ENCODE measurements at places on chromosomes 12 and 14.

GRCh38 chr12:52141306-52141705 lies 50.5 kb downstream of the KRT80 start:
- no peak for DNase-seq

GRCh38 chr12:47812797-47813510 lies 6.7 kb downstream of the HDAC7 start:
- peak; percentile 95 for DNase-seq

GRCh38 chr14:85057221-85057620 lies 472.7 kb upstream of the FLRT2 start:
- DNase-seq, result no peak

DNA sequence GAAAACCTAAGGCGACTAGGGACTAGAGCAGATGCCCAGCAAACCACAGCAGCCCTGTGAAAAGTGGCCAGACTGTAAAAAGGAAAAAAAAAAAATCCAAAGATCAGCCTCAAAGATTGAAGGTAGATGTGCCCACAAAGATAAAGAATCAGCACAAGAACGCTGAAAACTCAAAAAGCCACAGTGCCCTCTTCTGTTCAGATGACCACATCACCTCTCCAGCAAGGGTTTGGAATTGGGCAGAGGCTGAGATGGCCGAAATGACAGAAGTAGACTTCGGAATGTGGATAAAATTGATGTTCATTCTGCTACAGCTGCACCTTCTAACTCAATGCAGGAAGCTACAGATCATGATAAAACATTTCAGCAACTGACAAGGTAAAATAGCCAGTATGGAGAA lies 154.4 kb downstream of the GPHN start:
- no peak for DNase-seq

- DNase-seq, result no peak
Measured at GRCh38 chr14:76657846-76658245, 103.4 kb upstream of the VASH1 start.

DNA sequence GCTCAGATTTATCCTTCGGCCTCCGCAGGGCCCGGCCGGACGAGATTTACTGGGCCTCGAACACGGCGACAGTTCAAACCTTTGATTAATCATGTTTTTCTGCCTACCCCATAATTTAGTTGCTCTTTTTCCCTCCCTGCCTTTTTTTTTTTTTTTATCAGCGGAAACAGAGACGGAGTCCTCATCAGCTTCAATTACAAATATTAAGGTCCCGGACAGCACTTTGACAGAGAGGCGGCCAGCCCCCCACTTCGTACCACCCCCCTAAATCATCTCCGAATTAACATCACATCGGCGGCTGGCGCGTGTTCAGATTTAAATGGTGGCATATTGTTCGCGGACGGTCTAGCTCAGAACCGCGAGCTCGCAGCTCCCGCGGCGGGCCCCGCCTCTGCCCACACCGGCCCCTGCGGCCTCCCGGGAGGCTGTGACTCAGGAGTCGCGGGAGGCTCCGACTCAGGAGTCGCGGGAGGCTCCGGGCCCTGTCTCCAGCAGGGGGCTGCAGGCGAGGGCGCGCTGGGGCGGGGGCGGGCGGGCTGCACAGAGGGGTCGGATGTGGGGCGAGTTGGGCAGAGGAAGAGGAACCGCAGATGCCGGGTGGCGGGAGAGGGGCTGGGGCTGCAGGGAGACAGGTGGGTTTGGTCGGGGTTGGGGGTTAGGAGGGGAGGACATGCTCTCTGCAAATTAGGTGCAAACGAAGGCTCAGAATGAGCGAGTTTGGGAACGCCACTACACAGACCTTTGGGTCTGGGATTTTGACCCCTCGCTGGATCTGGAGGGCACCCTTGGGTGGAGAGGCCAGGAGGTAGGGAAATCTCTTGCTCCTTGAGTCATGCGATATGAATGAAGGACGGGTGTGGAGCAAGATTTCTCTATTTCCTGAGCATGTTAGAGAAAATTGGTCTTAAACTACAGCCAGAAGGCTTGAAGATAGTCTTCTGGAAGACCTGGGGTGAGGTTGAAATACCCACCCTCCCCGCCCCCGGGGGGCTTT lies 19.6 kb upstream of the ATP5MC2 start:
- DNase-seq, result no peak
